ENCODE measurements at places on chromosomes 5 and 9.
A peak's percentile ranks its signal among the peaks of the same experiment; 100 is the strongest.

- H3K36me3 ChIP-seq: no peaks in the 10 kb centered on the region
- H3K4me3 ChIP-seq: no peak overlapping the region
- no peak for DNase-seq
- no peak overlapping the region for H3K27ac ChIP-seq
- no peaks in the 10 kb centered on the region for H3K4me1 ChIP-seq
- H3K27me3 ChIP-seq: no peaks in the 10 kb centered on the region
Measured at GRCh38 chr5:25995209-25995608, 1043.2 kb downstream of the CDH9 start.

DNA sequence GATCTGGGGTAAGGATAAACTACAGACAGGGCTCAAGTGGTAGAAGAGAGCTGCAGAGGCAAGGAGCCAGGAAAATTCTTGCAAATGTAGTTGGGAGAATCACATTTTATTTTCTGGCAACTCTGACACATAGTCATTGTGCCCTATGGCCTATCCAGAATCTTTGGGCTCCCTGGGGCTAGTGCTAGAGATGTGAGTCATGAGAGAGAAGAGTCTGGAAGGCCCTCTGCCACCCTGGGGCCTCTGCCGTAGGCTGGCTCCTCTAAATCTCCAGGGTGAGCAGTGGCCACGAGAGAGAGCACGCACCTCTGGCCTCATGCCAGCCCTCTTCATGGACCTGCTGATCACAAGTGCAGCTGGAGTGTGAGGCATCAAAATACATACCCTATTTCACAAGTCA is 74.3 kb upstream of the SSBP2 start:
- H3K4me3 ChIP-seq: no peak overlapping the region
- H3K36me3 ChIP-seq: no peaks in the 10 kb centered on the region
- no peak for DNase-seq
- H3K27me3 ChIP-seq: no peaks in the 10 kb centered on the region
- H3K4me1 ChIP-seq: peaks cover 6% of the 10 kb centered on the region

GRCh38 chr5:39373791-39374190 is 9.5 kb upstream of the C9 start:
- no peaks in the 10 kb centered on the region for H3K36me3 ChIP-seq
- DNase-seq: no peak
- no peak overlapping the region for H3K4me3 ChIP-seq
- no peak overlapping the region for H3K27ac ChIP-seq
- H3K4me1 ChIP-seq: no peaks in the 10 kb centered on the region

GRCh38 chr9:90848866-90849265 is 47.2 kb downstream of the SYK start:
- H3K4me1 ChIP-seq: no peaks in the 10 kb centered on the region
- H3K4me3 ChIP-seq: no peak overlapping the region
- no peak overlapping the region for H3K27ac ChIP-seq
- no peaks in the 10 kb centered on the region for H3K27me3 ChIP-seq
- no peak for DNase-seq

DNA sequence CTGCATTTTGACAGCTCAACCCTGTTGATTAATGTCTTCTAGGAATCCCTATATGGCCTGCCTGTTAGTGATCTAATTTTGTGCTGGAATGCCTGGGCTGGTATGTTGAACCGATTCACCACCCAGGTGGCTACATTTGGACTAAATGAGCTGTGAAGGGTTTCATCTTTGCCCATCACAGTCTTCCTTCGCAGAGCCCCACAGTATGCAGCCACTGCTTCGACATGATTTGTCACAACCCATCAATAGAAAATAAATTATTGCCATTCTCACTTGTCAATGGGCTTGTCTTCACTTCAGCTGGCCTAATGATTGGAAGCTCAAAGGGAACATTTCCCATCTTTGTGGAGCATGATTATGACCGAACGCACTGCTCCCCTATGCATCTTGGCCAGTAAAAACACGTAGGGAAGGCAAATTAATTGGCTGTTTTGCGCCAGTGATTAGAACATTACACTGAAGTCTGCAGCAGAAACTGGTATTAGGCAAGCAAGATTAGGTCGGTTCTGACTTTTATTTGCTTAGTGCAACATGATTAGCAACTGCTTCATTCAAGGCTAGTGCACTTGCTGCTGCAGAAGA is 408.5 kb downstream of the KIAA0825 start:
- H3K27me3 ChIP-seq: no peaks in the 10 kb centered on the region
- DNase-seq: no peak
- H3K4me3 ChIP-seq: no peak overlapping the region
- no peaks in the 10 kb centered on the region for H3K4me1 ChIP-seq
- no peaks in the 10 kb centered on the region for H3K36me3 ChIP-seq

GRCh38 chr5:118236108-118236849 is 752.1 kb downstream of the DTWD2 start:
- H3K36me3 ChIP-seq: no peaks in the 10 kb centered on the region
- DNase-seq: no peak
- H3K27ac ChIP-seq: no peak overlapping the region
- H3K4me1 ChIP-seq: no peaks in the 10 kb centered on the region
- H3K27me3 ChIP-seq: no peaks in the 10 kb centered on the region

GRCh38 chr9:96813607-96814006 is 35.7 kb upstream of the ZNF510 start:
- no peak overlapping the region for H3K4me3 ChIP-seq
- DNase-seq: no peak
- H3K36me3 ChIP-seq: peaks cover 42% of the 10 kb centered on the region
- no peaks in the 10 kb centered on the region for H3K4me1 ChIP-seq
- H3K27ac ChIP-seq: no peak overlapping the region

DNA sequence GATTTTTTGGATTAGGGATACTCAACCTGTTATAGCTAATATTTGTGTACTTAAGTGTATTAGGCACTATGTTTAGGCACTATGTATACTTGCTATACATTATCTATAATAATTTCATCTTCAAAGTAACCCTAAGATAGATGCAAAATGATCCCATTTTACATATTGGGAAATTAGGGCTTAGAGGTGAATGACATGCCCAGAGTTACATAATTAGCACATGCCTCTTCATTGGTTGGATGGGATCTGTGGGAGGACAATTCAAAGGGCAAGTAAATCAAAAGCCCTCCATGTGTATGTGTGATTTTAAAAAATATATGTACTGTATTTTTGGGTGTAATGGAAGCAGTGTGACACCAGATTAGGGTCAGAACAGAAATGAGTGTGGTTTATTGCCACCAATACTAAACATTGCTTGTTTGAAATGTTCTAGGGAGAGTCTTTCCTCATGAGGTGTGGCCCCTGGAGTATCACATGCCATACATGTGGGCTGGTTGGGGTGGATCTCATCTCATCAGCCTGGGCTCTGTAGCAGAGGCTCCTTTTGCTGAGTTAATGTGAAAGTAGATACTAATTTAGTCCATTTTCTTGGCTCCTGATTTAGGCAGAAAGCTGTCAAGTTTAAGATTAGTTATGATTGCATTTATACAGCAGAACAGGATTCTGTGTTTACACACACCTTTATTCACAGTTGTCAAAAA is 5.5 kb downstream of the C9orf85 start:
- peaks cover 46% of the 10 kb centered on the region for H3K4me1 ChIP-seq
- peaks cover 5% of the 10 kb centered on the region for H3K36me3 ChIP-seq
- peak; percentile 55 for DNase-seq
- H3K27ac ChIP-seq: peak overlapping the region; percentile 19
- no peaks in the 10 kb centered on the region for H3K27me3 ChIP-seq
- H3K4me3 ChIP-seq: no peak overlapping the region

GRCh38 chr5:157463621-157464518 is 3.9 kb downstream of the NIPAL4 start:
- H3K36me3 ChIP-seq: no peaks in the 10 kb centered on the region
- H3K4me3 ChIP-seq: peak overlapping the region; percentile 34
- no peak for DNase-seq
- peaks cover 20% of the 10 kb centered on the region for H3K27me3 ChIP-seq
- peak overlapping the region; percentile 84 for H3K27ac ChIP-seq

GRCh38 chr5:73155271-73156222 is 17.4 kb upstream of the TMEM174 start:
- no peak for DNase-seq
- no peak overlapping the region for H3K27ac ChIP-seq
- no peak overlapping the region for H3K4me3 ChIP-seq
- peaks cover 85% of the 10 kb centered on the region for H3K27me3 ChIP-seq
- peaks cover 24% of the 10 kb centered on the region for H3K4me1 ChIP-seq

DNA sequence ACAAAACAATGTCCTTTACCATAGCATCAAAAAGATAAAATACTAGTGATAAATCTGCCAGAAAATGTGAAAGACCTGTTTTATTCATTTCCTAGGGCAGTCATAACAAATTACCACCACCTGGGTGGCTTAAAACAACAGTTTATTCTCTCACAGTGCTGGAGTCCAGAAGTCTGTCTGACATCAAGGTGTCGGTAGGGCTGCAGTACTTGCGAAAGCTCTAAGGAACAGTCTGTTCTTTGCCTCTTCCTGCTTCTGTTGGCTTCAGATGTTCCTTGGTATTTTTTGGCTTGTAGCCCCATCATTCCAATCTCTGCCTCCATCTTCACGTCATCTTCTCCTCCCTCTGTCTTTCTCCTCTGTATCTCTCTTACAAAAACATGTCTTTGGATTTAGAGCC is 51.0 kb downstream of the PTPDC1 start:
- no peak for DNase-seq

DNA sequence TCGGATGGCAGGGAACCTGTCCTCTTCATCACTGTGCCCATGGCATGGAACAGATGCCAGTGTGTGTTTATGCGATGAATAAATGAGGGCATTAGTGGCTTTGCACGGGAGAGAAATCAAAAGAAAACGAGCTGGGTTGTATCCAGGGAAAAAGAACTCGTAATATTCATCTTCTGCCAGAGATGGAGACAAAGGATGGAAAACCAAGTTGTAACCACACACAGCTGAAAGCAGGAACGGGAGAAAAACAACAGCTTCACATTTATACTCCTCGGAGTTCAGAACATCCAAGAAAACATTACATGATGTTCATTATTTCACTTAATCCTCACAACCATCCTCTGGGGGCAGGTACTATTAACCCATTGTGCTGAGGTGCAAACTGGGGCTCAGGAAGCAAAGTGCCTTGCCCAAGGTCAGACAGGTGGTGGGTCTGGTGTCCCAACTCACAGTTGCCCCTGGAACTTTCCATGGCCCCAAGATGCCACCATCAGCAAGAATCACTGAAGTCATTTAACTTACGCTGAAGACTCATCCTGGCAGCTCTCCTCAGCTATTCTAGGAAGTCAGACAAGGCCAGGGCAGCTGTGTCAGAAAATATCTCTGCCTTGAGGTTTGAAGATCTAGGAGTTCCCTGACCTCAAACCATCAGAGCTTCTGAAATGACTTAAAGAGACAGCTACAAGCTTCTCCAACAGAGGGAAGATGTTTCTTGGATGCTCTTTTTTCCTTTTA is 250.4 kb downstream of the NSG2 start:
- H3K4me1 ChIP-seq: no peaks in the 10 kb centered on the region
- H3K36me3 ChIP-seq: no peaks in the 10 kb centered on the region
- no peak overlapping the region for H3K27ac ChIP-seq
- DNase-seq: no peak
- no peak overlapping the region for H3K4me3 ChIP-seq

GRCh38 chr5:50702615-50703366 is 36.4 kb downstream of the PARP8 start:
- peak overlapping the region; percentile 86 for H3K27ac ChIP-seq
- no peak for DNase-seq
- peaks cover 78% of the 10 kb centered on the region for H3K4me1 ChIP-seq
- H3K4me3 ChIP-seq: peak overlapping the region; percentile 4

DNA sequence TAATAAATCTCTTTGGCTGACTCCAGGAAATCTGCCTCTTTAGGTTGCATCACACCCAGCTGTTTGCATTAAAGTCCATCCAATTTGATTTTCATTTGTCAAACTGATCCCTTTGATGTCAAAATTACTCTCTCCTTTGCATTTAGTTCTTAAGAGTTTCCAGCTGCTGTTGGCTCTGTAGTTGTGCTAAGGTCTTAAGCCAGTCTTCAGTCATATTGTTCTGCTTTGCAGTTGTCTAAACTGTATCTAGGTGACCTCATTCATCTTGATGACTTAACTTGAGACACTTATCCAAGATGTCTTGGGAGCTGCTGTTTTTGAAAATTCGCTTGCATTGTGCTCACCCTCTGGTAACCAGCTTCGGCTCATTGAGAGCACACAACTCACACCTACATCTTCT is 386.9 kb upstream of the TLE4 start:
- H3K27ac ChIP-seq: no peak overlapping the region
- no peak for DNase-seq
- H3K4me3 ChIP-seq: no peak overlapping the region
- no peaks in the 10 kb centered on the region for H3K27me3 ChIP-seq
- H3K4me1 ChIP-seq: no peaks in the 10 kb centered on the region

DNA sequence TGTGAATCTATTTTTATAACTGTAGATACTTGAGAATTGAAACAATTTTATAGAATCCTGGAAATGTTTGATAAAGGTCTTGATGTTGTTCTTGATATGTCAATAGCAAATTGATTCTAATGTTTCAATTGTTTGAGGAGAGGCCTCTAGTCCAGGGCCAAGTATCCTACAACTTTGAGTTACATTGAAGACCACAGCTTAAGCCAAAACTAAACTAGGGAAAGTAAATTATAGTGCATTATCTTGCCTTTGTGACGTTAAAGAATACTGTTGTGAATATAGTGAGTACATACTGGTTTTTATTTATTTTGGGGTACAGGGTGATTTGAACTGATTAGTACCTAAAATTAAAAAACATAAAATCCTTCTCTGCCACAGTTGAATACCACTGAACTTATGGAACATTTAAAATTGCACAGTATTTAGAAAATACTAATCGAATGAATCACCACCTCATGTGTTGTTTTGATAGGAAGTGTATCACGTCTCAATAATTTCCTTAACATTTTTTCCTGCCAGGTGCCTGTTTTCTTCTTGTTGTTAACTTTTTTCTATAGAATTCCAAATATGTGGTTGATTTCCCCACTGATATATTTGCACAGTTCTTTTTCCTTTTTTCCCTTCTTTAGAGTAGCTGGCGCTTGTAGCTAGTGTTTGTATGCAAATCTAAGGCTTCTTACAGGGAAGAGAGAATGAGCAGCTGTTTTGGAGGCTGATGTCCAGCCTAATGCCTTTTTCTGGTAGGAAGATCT is 12.5 kb downstream of the ARHGEF28 start:
- H3K4me3 ChIP-seq: no peak overlapping the region
- no peak overlapping the region for H3K27ac ChIP-seq
- no peaks in the 10 kb centered on the region for H3K36me3 ChIP-seq
- H3K4me1 ChIP-seq: no peaks in the 10 kb centered on the region
- H3K27me3 ChIP-seq: peaks cover 10% of the 10 kb centered on the region
- no peak for DNase-seq

GRCh38 chr9:17130291-17130690 is 4.5 kb upstream of the CNTLN start:
- peaks cover 8% of the 10 kb centered on the region for H3K4me1 ChIP-seq
- no peak overlapping the region for H3K27ac ChIP-seq
- no peak for DNase-seq
- peaks cover 1% of the 10 kb centered on the region for H3K36me3 ChIP-seq
- peaks cover 19% of the 10 kb centered on the region for H3K27me3 ChIP-seq

DNA sequence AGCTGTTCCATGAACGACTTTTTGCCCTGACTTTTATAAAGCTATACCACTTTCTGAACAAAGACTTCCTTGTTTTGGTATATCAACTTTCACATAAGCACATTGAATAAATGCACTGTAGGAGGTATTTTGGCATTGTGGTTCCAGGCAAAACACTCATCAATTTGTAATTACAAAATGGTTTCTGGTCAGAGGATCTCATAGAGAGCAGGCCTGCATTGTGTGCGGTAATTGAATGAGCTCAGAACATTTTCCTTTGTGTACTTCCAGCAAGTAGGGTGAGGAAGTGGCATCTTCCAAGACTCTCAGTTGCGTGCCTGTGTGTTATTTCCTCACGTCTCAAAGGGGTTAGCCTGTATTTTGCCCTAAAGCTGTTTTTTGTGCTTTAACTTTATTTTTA is 89.2 kb downstream of the PDE6A start:
- H3K4me1 ChIP-seq: no peaks in the 10 kb centered on the region
- DNase-seq: no peak
- H3K4me3 ChIP-seq: no peak overlapping the region
- no peaks in the 10 kb centered on the region for H3K36me3 ChIP-seq
- no peaks in the 10 kb centered on the region for H3K27me3 ChIP-seq
